Hematopoietic multipotent progenitor cell treated with erythropoietin and hydrocortisone succinate and interleukin-3 and kit ligand, for 4 days (in vitro differentiated cells): ENCODE measurements at places on chromosomes 3 and 15.

DNA sequence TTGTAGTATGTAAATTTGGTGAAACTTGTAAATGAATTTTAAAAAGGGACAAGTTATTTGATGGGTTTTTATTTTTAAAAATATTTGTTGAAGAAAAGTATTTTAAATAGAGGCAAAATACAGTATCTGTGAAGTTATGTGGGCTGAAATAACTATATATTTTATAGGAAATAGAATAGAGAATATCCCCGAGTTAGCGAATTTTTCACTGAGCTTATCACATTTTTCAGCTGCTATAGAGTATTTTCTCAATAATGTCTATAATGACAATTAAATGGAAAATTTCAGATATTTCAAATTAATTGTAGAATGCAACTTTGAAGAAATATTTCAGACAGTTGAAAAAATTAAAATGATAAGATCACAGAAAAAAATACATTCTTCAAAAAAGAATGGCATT is 166.4 kb upstream of the TP63 start:
- no peak for DNase-seq

DNA sequence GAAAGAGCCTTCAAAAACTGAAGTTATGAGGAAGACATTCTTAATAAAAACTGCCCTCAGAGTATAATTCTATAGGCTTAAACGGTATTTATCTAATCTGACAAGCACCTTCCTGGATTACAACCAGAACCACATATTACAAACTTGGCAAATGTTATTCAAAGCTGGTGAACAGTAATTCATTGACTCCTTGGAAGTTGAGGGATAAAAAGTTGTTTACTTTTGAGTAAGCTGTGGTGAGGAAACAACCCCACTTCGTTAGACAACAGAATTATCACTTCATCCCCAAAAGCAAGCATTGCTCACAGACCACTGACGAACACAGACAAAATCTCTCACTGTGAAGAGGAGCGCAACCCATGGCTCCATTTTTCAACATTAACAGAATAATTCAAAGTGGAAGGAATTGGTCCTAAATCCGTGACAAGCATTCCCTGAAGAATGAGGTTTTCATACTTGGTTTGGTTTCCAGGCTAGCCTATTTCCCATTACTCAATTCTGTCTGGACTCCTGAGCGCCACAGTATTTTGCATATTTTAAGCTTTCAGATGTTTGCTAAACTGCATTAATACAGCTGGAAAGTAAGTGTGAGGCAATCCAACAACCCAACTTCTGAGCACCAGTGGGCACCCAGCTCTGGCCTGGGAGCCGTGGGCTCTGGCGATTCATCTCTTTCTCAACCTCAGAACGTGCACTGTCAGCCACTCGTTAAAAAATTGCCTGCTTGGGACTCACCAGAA is 32.7 kb downstream of the LRIG1 start:
- DNase-seq, result no peak

DNA sequence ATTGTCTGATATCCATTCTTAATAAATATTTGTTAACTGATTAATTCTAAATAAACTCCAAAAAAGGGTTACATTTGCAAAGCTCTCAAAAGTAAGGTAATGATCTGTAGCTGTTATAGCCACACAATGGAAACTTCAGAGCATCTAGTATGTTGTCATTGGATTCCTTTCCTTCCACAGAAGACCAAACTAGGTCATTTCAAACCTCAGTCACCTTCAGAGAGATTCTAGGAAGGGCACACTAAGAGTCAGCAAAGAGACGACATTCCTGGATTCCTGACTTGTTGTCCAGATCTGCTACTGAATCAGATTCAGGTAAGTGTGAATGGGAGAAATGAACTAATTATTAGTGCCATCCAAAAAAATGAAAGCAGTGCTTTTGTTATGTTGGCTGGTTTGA is 3.0 kb upstream of the COL8A1 start:
- no peak for DNase-seq

DNA sequence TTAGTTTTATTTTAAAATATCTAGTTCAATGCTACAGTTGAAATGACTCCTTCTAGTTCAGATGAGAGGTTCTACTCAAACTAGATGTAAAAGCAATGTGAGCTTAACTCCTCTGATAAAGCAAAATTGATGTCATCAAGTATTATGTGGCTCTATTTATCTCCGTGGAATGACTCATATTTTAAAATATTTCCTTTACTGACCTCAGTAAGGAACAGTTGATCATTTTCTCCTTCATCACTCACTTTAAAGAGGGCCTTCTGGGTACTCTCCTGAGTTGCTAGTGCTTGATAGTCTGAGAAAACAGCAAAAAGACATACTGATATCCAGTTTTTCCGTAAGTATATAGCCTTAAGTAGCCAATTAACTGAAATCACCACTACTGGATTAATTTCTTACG is 1099.3 kb downstream of the ROBO2 start:
- no peak for DNase-seq

DNA sequence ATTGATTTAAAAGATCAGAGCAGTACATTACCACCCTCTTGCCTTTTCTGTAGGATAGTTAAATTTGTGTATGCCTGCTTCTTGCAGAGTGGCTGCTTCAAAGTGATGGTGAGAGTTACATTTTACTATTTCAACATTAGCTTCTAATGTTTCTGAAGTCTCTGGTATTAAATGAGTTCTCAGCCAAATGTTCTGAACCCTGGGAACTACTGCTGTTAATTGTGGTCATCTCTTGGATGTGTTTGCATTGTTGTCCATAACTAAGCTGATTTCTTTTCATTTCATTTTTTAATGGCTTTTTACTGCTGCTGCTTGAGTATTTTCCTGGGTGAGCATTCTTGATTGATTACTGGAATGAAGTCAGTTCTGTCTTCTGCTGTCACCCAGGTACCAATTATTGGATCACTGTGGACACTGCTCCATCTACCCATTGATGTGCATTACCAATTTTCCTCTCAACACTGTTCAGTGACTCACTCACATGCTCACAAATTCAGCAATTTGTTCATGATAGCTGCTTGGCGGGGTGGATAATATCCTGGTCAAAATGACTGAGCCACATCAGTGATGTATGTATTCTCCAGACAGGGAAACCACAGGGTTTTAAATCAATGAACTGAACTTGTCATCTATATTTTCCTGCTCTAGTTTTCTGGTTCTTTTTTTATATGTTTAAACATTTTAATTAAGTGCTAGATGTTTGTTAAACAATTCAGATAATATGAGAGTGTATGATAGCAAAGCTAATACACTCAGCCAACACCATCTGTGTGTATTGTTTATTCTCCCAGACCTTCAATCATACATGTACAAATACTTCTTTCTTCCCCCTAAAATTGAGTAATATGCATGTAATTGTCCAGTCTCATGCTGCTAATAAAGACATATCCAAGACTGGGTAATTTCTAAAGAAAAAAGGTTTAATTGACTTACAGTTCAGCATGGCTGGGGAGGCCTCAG is 587.6 kb downstream of the RSL24D1 start:
- DNase-seq, result peak; percentile 2

DNA sequence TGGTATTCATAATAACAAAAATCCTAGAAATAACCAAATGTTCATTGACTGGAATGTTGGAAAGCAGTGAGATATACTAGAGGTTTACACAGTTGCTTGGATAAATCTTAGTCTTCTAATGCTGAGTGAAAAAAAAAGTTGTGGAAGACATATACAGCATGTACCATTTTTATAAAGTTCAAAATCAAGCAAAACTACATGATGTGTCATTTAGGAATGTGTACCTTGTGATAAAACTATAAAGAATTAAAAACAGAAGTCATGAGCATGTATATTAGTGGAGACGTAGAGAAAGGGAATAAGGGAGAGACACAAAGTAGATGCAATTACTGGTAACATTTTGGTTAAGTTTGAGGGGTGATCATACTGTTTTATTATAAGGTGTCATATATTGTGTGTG is 45.2 kb downstream of the FBXL2 start:
- no peak for DNase-seq

- no peak for DNase-seq
Measured at GRCh38 chr3:26636096-26636727, 13.6 kb downstream of the LRRC3B start.

DNA sequence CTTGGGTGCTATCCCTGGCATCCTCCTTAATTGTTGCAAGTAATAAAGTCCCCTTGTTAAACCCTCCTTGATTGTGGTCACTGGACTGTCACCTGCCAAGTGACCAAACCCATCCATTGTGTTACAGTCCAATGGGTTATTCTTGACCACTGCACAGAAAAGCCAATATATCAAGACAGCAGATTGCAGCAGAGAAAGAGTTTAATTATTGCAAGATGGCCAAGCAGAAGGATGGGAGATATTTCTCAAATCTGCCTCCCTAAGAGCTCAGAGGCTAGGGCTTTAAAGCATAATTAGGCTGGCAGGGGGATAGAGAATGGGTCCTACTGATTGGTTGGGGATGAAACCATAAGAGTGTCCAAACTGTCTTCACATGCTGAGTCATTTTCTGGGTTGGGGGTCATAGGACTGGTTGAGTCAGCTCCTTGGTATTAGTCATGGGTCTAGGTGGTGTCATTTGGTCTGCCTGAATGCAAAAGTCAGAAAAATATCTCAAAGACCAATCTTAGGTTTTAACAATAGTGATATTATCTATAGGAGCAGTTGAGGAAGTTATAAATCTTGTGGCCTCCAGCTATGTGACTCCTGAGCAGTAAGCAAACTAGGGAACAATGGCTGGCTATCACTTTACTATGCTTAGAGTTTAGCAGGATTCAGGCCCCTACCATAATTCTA is 19.1 kb upstream of the XYLB start:
- DNase-seq, result peak; percentile 59

DNA sequence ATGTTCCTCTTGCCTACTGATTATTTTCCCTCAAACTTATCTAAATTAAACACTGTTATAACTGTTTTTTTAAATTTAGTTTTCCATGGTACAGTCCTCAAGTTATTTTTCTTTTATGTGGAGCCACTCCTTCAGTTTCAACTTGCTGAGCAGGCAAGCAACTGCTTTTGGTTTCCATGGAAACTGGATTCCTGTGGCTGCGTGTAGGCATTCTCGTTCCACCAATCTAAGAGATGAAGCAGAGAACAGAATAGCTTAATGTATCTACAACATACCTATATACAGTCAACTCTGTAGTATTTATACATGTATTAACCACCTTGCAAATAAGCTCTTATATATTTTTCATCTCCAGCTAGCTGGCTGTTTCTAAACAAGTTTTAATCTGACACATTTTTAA is 25.8 kb upstream of the ANXA2 start:
- DNase-seq, result peak; percentile 54

GRCh38 chr3:61979638-61980037 is 393.7 kb downstream of the FEZF2 start:
- no peak for DNase-seq

DNA sequence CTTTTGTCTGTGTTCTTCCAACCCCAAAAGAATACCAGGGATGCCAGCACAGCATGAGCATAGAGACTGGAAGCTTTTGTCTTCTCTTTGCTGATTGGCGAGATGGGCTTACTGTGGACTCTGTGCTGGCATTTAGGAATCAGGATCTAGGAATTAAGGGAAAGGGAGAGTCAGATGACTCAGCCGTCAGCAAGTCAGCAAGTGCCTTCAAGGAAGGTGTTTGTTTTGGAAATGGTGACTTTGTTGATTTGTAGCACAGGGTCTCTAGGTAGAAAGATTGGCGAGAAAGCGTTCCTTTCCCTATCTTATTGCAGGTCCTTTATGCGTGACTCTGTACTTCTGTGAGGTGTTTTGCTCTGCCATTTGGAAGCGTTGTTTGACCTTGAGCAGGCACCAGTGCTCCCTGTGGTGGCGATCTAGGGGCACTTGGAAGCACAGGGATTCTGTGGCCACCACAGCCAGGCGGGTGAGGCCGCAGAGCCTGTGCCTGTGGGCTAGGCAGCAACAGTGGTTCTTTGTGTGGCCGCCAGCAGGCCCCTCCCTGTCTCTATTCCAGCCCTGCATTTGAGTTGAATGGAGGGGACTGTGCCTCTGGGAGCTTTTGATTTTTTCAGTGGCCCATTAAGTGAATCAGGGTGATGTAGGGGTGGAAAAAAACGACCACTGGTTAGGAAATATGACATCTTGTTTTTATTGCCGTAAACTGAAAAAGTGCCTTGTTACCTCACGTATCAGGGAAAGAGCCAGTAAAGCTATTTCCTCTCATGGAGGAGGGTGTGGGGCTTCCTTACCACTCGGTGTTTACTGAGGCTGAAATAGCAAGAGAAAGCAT is 19.0 kb downstream of the FAN1 start:
- DNase-seq, result no peak

DNA sequence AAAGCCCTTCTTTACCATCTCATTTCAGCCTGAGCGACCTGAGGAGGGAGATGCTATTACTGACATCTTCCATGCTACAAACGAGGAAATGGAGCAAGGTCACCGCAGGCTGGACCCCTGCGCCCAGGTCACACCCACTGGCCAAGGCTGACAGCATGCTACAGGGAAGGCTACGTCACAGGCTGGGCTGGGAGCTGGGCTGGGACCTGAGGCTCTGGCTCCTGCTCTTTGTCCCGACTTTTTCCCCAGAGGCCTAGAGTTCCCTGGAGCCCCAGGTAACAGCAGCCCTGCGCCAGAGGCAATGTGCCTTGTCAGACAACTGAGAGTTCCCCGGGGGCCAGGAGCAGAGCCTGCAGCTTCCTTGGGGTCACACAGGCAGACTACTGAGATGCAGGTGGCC is 87.2 kb downstream of the IQSEC1 start:
- no peak for DNase-seq

- DNase-seq, result no peak
Measured at GRCh38 chr3:150302246-150302645, 105.9 kb upstream of the TSC22D2 start.

GRCh38 chr3:8517487-8517886 is 15.9 kb downstream of the LMCD1 start:
- peak; percentile 39 for DNase-seq

DNA sequence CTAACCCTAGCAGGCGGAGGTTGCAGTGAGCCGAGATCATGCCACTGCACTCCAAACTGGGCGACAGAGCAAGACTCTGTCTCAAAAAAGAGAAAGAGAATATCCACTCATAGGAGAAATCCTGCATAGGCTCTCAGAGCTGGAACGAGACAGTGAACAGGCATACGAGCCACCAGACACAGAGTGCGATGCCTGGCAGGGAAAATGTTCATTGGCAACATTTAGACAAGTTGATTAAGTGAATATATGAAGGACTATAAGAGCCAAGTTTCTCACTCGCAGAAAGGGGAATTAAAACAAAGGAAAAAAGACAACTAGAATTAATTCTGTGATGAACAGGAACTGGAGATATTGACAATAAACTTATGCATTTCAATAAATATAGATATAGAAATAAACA is 27.1 kb upstream of the ARHGEF26 start:
- no peak for DNase-seq

DNA sequence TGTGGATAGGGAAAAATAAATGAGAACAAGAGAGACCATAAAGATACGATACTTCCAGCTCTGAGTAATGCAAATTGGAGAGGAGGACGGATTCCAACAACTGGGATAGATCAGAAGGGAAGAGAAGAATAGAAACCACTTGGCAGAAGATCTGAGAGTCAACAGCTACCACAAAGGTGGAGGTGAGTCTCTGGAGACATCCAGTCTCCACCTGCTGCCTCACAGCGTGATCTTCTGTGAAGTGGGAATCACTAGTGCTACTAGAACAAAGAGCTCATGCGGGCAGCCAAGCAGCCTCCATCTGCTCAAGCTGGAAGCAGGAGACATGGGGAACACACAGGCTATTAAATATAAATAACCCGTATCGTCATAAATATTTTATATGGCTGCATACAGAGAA is 558.5 kb upstream of the CFAP20DC start:
- DNase-seq, result no peak
